Pons (tissue), 1 donor: ENCODE measurements at places on chromosomes 4 and X.
A peak's percentile ranks its signal among the peaks of the same experiment; 100 is the strongest.

DNA sequence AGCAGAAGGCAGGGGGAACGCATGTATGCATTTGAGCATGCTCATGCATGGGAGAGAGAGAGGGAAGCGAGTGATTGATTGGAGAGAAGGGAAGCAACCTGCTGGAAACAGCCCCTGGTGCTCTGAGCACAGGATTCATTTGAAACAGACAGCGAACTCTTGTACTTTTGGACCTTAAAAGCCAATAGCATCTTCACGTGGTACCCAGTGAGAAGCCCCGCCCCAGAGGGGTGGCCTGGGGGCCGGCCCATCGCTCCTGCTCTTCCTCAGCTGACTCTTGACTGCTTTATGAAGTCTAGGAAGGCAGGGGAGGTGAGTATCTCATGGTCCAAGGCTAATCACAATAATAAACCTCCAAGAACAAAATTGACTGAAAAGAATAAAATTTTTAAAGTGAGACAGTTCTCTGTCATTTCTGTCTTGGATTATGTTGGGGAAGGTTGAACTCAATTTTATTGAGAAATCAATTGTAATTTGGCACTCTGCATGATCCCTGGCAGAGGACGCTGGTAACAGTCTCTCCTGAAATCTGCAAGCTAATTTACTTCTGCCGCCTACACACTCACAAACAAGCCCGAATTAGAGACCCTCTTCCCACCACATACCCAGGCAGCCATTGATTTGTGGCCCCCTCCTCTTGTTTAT lies 168.2 kb upstream of the PPARGC1A start:
- no peak for DNase-seq

- no peak for DNase-seq
These were observed 395.9 kb upstream of the EMCN start for GRCh38 chr4:100913685-100914084.

GRCh38 chr4:100875296-100876068 lies 357.7 kb upstream of the EMCN start:
- no peak for DNase-seq

- peak; percentile 32 for DNase-seq
These were observed 1497.3 kb downstream of the STIM2 start for GRCh38 chr4:28357990-28358389.

GRCh38 chr4:13984991-13985800 lies 357.7 kb upstream of the BOD1L1 start:
- no peak for DNase-seq

GRCh38 chr4:132346016-132346415 lies 803.1 kb upstream of the PCDH10 start:
- no peak for DNase-seq

GRCh38 chrX:151985531-151985930 lies 11.1 kb upstream of the GABRE start:
- DNase-seq, result no peak

DNA sequence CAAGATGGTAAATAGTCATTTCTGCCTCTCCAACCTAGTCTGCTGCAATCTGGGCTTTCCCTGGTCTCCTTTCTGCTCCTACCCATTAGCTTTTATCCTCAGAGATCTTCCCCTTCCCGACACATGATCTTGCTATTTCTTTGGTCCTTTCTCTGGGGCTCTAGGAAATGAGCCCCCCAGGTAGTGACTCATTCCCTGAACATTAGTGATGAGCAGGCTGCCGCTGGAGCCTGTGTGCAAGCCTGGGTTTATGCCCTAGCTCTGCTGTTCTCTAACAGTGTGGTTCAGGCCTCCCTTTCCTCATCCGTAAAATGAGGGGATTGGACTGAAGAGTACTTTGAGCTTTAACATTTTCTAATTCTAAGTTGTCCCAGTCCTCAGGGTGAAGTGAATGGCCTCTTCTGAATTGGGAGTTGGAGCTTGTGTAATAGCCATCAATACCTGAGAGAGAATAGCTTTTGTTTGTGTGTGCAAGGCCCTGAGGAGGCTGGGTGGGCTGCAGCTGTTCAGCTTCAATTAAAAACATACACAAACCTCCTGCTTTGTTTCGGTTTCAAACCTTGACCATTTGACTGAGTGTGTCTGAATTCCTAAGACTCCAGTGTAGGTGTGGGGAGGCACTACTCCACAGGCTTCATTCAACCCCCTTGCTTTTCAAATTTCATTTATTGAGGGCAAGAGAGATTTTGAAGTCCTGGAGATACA lies 115.6 kb upstream of the SCML1 start:
- no peak for DNase-seq

DNA sequence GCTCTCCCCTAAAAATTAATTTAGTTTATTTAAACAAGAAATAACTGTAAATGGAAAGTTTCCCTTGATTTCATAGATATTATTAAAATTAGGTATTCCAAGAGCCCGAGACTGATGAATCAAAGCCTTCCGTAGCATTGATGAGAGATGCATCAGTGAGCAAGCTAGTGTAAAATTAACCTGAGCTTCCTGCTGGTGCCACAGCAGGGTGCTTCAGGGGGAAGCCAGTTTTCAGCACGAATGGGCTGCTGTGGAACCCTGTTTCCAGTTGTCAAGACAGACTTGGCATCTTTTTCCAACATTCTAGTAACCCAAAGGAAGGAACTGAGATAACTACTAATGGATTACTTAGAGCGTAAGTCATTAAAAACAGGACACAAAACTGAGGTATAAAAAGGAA lies 221.7 kb downstream of the RBMX2 start:
- no peak for DNase-seq

- DNase-seq, result no peak
These were observed 90.4 kb upstream of the PJA1 start for GRCh38 chrX:69255441-69256290.

DNA sequence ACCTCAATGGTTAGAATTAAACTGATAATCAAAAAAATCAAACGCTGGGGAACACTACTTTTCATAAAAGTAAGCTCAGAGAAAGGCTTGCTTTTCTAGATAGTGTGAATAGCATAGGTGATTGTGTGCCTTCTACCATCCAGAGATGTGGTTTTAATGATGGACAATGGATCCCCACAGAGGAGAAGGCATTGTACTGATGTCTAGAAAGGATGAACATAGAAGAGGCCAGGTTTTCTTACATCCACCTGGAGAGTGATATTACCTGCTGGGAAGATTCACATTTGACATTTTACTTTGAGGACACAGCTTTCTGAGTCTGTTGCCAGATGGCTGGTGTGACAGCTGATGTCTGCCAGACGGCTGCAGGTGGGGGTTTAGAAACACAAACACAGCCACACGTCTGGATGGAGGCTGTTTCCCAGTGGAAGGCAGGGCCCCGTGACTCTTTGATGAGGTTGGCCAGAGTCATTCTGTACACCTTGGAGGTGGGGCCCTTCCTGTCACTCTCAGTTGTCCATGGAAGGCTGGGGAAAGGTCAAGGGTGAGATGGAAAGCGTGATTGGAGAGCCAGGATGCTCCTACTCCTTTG lies 114.4 kb downstream of the PSAPL1 start:
- DNase-seq, result no peak

DNA sequence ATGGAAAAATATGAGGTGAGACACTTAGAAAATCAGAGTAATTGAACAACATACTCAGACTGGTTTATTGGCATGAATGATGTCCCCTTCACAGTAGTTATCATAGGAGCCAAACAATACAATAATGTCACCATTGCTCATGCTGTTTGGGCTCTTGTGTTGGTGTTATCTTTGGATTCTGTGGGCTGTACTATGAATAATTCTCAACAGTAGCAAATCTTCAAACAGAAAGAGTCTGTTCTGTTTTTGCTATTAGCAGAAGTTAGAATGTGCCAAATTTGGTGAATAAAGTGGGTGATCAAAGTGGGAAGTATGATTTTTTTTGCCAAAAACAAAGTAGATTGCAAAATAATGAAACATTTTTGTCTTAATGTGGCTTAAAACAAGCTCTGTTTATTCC lies 58.3 kb downstream of the GRID2 start:
- peak; percentile 21 for DNase-seq

- DNase-seq, result no peak
These were observed 85.4 kb downstream of the PHKA2 start for GRCh38 chrX:18898492-18898891.

DNA sequence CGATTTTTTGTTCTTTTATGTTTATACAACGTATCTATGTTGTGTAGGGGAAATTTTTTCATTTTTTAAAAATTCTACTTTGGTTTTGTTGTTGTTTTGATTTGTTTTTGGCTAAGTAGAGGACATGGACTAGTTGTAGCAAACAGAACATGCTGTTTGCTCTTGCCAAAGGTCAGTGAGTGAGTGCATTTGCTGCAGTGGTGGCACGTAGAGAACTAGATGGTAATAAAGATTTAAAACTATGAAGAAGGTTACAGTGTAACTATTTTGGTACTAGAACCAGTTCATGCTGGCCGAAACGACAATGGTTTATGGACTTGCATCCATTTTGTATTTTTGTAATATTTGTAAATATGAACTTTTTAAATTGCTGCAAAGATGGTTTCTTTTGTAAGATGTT lies 1.9 kb upstream of the SCML1 start:
- no peak for DNase-seq

- DNase-seq, result no peak
These were observed 157.6 kb downstream of the ZNF518B start for GRCh38 chr4:10299601-10300000.

- no peak for DNase-seq
These were observed 139.3 kb upstream of the VCX2 start for GRCh38 chrX:8310409-8310808.

DNA sequence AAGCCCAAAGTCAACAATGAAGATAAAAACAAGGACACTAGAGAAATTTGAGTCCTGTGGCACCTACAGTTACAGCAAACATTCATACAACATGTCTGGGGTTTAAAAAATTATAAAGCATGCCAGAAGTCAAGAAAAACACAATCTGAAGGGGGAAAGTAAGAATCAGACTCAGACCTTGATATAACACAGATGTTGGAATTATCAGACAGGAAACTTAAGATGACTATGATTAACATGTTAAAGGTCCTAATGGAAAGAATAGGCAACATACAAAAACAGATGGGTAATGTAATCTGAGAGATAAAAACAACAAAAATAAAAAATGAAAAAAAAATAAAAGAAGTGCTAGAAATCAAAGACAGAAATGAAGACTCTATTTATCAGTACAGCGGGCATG lies 446.5 kb downstream of the SPRY1 start:
- no peak for DNase-seq

DNA sequence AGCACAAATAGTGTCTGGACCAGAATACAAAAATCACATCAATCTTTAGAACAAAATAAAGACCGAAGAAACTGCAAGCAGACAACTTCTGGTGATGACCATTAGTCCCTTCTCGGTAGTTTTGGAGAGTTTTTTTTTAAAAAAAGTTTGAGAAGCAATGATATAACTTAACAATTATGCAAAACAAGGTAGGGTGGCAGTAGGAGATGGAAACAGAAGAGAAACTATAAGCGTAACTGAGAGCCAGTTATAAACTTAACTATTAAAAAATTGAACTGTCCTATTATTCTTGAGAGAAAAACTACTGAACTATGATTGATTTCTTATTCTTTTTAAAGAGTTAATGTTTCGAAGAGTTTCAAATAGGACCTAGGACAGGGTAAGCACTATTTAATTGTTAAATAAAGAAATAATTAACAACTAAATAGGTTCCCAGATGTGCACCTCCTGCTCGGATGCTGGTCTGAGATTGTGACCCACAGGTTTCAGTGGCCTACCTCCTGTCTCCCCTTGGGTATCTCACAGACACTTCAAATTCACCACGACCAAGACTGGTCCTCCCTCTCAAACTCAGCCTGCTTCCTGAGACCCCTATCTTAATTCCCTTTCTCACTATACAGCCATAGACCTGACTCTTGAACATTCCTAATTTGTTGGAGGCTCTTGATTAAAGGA lies 81.3 kb downstream of the LEF1 start:
- no peak for DNase-seq

- DNase-seq, result no peak
These were observed 3.2 kb downstream of the CXorf65 start for GRCh38 chrX:71103110-71103983.

- DNase-seq, result no peak
These were observed 422.3 kb downstream of the MAPK10 start for GRCh38 chr4:85937507-85937906.

DNA sequence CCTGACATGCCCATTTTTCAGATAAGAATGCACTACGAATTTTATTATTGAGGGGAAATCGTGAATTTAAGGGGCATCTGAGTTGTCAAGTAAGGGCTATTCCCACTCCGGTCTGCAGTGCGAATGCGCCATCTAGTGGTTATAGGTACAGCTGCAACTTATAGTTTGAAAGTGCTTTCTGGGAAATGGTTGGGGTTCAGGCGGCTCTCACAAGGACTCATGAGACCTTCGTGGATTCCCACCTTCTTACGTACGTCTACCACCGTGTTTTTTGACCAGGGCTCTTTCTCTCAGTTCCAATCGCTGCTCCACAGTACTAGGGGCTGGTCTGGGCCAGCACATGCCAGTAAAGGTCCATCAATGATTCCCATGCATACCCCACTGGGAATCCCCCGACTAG lies 12.3 kb downstream of the MSL3 start:
- DNase-seq, result peak; percentile 55

GRCh38 chr4:165293927-165294649 lies 33.4 kb upstream of the MSMO1 start:
- DNase-seq, result no peak

DNA sequence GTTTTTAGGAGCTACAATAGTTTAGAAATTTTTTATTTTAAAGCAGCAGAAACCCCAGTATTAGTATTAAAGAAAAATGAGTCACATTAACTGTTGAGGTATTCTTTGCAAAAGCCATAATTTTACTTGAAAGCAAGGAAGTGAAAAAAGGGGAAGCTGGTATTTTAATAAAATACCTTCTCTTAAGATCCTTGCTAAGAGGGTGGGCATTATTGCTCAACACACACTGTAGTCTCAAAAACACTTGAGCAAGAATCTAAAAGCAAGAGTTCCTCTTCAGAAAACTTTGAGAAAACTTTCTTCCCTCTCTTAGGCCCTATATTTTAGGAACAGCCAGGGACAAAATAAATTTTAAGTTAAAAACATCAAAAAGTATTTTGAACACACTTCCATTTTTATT lies 259.4 kb upstream of the DIAPH2 start:
- peak; percentile 15 for DNase-seq

DNA sequence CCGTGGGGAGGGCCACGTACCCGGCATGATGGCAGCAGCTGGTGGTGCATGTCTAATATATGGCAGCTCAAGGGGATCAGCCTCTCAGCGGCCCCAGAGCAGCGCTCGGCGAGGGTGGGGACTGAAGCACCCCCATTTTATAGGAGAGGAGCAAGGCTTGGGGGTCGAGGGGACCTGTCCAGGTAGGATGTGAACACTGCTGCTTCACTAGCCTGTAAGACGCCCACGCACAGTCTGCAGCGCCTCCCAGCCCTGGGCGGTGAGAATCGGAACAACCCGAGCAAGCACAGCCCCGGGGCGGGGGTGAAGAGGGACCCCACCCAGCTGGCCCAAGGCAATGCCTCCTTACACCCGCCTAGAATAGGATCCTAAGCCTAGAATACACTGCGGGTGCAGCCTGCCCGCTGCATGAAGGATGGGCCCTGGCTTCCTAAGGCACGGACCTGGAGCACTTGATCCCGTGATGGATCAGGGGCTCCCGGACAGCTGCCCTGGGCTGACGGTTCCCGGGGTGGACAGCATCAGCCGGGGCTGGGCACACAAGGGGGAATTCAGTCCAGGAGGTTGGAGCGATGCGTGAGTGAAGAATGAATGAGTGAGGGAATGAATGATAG lies 17.6 kb downstream of the ADRA2C start:
- no peak for DNase-seq
